ENCODE measurements at places on chromosomes 6 and 20.

- no peak for DNase-seq
Measured at GRCh38 chr20:39309458-39309857, 347.3 kb downstream of the DHX35 start.

DNA sequence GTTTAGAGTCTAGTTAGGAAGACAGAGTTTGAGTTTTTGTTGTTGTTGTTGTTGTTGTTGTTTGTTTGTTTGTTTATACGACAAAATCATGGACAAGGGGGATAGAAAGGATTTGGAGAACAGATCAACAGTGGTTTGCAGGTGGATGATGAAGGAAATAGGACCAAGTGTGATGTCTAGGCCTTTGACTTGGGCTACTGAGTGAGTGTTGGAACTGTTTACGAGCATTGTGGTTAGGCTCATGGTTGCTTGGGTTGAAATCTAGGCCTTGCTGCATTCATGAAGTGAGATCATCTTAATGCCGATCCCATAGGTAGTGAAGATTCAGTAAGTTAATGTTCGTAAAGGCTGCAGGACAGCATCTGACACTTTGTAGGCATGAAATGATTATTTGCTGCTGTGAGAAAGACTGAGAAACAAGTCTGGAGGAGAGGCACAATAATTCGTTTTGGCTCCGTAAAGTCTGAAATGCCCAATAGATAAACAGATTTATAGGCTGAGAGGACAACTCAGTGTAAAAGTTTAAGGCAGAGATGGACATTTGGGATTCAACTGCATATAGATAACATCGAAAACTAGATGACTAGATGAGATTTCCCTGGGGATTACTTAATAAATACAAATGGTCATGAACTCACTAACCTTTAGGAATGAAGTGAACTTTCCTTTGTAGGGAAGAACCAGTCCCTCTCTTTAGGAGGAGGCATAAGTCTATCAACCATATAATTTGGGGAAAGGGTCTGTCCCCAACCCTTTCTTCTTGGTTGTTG lies 70.0 kb downstream of the HDDC2 start:
- no peak for DNase-seq

GRCh38 chr20:23013429-23013828 lies 21.7 kb upstream of the SSTR4 start:
- DNase-seq, result no peak

GRCh38 chr6:130167655-130168054 lies 55.1 kb downstream of the SAMD3 start:
- DNase-seq, result no peak

- DNase-seq, result no peak
Measured at GRCh38 chr6:168499045-168499650, 58.2 kb downstream of the SMOC2 start.

GRCh38 chr6:45132059-45132458 lies 196.1 kb upstream of the RUNX2 start:
- no peak for DNase-seq

GRCh38 chr6:7073821-7074525 lies 33.8 kb upstream of the RREB1 start:
- DNase-seq, result no peak

GRCh38 chr6:155212616-155213380 lies 51.0 kb upstream of the CLDN20 start:
- DNase-seq, result no peak

DNA sequence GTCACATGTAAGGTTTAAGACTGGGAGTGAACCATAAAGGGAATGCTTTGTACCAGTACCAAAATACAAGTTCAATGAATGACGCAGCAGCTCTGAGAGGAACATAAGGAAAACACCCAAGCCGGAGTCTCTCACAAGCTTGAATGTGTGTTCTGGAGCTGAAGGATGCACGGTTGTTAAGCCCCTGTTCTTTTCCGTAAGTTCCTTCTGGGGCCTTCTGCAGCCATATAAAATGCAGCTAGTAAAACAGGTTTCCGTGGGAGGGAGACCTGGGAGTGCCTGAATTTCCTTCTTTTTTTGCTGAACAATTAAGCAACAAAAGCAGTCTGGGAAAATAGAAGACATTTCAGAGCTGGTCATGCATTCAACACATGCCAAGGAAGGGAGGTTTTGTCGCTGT lies 73.2 kb upstream of the JAG1 start:
- DNase-seq, result no peak

DNA sequence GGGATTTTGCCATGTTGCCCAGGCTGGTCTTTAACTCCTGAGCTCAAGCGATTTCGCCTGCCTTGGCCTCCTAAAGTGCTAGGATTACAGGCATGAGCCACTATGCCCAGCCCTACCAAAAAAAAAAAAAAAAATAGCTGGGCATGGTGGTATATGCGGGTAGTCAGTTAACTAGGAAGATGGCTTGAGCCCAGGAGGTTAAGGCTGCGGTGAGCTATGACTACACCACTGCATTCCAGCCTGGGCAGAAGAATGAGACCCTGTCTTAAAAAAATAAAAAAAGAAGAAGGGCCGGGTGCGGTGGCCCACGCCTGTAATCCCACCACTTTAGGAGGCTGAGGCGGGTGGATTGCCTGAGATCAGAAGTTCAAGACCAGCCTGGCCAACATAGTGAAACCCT lies 50.2 kb downstream of the ELOVL2 start:
- no peak for DNase-seq

DNA sequence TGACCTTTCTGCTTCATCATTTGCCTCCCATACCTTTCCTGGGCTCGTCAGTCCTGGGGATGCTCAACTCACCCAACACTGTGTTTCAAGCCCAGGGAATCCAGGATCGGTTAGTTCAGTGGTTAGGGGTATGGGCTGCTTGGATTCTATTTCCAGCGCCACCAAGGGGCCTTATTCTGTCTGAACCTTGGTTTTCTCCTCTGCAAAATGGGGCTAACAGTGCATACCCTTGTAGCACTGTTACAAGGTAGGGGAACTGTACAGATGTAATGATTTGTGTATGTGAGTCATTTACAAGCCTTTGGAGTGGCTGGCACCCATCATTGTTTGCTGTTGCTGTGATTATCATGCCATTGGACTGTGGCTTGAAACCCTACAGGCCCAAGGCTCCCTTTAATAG lies 14.5 kb upstream of the CSNK2A1 start:
- no peak for DNase-seq

- no peak for DNase-seq
Measured at GRCh38 chr20:47558295-47559066, 56.8 kb downstream of the NCOA3 start.

GRCh38 chr6:75600768-75601167 lies 912 bp upstream of the SENP6 start:
- DNase-seq, result no peak

- no peak for DNase-seq
Measured at GRCh38 chr20:41142245-41142644, 4.9 kb downstream of the PLCG1 start.

GRCh38 chr20:39878809-39879208 lies 810.2 kb downstream of the MAFB start:
- no peak for DNase-seq

DNA sequence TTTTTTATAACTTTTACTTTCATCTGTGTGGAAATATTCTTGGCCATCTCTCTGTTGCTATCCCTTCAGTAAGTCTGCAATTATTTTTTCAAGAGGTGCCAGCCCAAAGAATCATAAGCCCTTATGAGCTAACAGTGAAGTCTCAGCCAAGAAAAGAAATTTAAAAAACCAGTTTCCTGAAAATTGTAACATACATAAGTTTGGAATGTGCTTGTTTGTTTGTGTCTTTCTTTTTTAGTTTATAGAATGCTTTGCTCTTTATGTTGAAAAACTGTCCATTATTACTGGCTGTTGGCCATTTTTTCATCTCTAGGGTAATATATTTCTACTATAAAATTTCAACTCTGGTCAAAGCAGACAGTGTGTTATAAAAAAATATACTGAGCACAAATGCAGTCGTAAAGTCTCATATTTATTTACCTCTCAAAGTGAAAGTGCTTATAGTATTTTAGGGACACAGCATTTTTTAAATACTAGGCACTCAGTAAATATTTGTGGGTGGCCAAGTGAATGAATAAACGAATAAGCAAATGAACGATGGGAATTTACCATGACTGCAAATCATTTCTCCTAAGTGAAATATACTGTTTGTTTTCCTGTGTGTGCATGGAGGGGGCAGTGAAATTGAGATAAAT lies 659.7 kb downstream of the KIF16B start:
- no peak for DNase-seq

DNA sequence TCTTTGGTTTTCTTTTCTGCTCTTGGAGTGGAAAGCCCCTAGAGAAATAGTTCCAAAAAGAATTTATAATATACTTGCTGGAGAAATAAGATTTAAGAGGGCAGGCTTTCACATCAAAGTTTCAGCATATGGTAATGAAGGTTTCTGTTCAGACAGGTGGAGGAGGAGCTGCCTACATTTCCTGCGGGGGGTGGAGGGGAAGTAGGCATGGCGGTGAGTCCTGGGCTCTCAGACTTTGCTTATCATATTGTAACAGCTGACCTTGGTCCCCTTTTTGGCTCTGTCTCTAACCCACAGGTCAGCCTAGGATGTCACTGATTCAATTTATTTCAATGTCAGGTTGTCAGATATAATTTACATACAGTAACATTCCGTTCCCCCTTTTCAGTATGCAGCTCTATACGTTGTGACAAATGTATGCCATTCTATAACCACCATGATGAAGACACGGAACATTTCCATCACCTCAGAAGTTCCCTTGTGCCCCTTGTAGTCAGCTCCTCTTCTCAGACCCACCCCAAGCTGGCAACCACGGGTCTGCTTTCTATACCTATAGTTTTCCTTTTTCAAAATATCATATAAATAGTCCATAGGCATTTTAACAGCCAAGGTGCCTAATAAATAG lies 77.6 kb upstream of the GGTLC1 start:
- DNase-seq, result no peak

DNA sequence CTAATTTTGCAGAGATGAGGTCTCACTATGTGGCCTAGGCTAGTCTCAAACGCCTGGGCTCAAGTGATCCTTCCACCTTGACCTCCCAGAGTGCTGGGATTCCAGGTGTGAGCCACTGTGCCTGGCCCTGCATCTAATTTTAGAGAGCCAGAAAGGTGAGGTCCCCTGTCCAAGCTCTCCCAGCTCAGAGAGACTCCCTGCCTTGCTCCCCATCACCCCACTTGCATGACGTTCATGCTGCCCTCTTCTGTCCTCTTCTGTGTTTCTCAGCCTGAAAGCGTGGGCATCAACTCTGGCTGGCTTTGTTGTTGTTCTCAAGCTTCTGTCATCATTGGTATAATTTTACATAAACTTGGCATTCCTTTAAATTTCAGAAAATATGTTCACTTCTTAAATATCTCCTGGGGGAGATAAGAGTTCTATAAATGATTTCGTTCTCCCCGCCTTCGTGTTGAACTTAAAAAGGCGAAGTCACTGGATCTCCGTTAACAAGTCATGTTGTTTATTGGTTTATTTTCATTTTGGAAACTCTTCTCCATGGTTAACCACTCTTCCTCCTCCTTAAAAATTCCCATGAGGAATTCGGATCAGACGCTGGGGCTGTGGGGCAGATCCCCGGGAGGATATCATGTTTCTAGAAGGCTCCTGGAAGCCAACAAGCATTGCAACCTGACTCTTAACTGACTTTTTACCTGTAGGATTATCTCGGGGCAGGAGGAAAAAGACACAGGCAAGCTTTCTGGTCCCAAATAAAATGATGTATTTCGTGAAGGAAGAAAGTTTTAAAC lies 13.2 kb upstream of the PARD6B start:
- peak; percentile 58 for DNase-seq

GRCh38 chr6:128280066-128280465 lies 240.3 kb downstream of the PTPRK start:
- no peak for DNase-seq

GRCh38 chr6:109925075-109925474 lies 53.0 kb upstream of the GPR6 start:
- no peak for DNase-seq

GRCh38 chr6:11459079-11459610 lies 78.4 kb upstream of the TMEM170B start:
- DNase-seq, result no peak

DNA sequence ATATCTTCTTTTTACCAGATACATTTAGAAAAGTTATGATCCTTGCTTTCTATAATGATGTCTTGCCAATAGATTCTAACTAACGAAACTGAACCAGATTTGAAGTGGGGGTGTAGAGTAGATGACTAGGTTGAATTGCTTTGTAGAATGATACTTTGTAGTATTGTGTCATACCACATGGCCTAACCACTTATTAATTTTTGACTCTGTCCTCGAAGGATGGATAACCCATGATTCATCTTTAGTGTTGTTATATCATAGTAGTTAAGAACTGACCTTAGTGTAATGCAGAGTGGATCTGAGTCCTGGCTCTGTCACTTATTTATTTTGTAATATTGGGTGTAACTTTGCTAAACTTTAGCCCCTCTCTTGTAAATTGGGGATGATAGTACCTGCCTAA lies 4.5 kb downstream of the PHF3 start:
- DNase-seq, result no peak

DNA sequence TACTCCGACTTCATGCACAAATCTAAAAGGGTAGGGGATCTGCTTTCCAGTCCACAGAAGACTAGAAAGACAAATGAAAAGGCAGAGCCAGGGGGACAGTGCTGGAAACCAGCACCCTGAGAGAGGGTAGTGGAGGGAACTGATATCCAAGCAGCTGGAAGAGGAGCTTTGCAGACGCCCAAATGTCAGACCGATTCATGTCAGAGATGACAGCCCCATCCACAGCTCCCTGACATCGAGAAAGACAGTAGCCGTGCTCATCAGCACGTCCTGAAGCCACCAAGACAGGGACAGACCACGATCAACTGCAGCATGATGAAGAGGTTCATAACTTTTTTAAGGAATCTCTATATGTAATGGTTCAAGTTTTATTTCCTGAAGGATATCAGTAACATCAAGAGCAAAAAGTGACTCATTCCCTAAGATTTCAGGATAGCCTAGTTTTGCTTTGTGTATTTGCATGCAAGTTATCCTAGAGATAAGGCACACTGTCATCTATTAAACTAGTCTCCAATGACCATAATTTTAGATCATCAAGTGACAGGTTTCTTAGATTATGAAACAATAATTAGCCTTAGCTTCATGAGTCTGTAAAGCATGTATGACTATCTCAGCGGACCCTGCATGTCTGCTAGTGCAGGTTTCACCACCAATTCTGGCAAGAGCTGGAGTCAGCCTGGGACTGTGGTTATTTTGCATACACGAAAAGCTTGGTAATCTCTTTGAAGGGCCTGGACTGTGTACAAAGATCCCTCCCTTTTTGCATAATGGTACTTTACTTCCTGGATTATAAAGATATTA lies 43.0 kb downstream of the PRDM1 start:
- DNase-seq, result no peak

GRCh38 chr6:71351190-71351589 lies 62.6 kb downstream of the OGFRL1 start:
- no peak for DNase-seq
